ENCODE measurements at places on chromosomes 6 and 20.
A peak's percentile ranks its signal among the peaks of the same experiment; 100 is the strongest.

DNA sequence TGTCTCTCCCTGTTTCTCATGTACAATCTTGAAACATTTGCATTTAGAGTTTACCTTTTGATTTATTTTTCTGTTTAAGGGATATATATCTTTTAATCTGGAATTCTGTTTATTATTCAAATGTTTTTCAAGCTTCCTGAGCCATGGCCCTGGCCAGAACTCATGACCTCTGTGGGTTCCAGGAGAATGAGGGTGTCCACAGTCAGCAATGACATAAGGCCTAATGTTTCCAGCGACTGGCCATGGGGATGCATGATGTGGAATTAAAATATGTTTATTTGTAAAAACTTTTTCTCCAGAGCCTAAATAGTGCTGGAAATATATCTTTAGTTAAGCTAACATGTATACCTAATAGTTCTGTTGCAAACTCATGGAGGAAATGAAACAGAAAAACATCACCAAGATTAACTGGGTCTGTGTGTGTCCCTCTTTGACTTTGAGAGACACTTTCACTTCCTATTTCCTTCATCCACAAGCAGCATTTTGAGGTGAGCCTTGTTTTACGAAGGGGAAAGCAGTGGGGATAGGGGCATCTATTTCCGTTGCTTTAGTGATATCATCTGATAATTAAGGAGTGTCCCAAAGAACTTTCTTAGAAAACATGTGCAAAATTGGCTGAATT, 87.6 kb downstream of the SMOC2 start:
- no peak for DNase-seq

GRCh38 chr6:12516070-12516469, 200.5 kb upstream of the PHACTR1 start:
- no peak for DNase-seq

GRCh38 chr6:111534231-111534751, 51.3 kb upstream of the REV3L start:
- DNase-seq: peak; percentile 33

DNA sequence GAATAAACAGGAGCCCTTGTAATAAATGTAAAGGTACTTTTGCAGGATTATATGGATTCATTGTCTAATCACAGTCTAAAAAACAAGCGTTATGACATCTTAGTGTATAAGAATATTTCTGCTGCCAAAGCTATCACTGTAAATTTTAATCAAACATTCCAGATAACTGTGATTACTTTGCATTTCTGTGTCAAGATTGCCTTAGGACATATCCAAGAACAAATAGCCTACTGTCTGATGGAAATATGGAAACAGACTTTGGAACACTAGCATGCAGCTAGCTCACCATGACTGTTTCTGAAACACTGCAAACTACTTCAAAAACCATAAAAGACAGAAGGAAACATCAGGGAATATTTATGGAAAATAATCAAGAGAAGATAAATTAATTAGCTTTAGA, 248.7 kb upstream of the ASCC3 start:
- DNase-seq: no peak

DNA sequence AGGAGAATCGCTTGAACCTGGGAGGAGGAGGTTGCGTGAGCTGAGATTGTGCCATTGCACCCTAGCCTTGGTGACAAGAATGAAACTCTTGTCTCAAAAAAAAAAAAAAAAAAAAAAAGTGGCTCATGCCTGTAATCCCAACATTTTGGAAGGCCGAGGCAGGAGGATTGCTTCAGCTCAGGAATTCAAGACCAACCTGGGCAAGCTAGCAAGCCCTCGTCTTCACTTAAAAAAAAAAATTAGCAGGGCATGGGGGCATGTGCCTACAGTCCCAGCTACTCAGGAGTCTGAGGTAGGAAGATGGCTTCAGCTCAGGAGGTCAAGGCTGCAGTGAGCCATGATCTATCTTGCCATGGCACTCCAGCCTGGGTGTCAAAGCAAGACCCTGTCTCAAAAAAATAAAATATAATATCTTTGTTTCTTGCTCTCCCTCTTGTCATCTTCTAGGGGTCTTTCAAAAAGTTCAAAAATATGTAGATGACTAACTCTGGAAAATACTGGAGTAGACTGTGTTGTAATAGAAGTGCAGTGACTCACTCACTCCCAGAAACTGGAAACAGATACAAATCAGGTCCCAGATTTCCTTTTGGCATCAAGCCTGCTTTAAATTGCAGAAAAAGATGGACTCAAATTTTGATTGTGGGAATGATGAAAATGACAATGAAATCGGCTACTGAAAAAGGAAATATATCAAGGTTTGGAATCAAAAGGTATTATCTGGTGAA, 2.8 kb upstream of the GINM1 start:
- no peak for DNase-seq

Measured in COR-L47 (cell line).